ENCODE measurements at places on chromosomes 3 and 15. TPM values are rescaled to one million over a fixed set of nuclear protein-coding genes. Genes with fewer than 3 reads are reported as not detected.
A peak's percentile ranks its signal among the peaks of the same experiment; 100 is the strongest.

DNA sequence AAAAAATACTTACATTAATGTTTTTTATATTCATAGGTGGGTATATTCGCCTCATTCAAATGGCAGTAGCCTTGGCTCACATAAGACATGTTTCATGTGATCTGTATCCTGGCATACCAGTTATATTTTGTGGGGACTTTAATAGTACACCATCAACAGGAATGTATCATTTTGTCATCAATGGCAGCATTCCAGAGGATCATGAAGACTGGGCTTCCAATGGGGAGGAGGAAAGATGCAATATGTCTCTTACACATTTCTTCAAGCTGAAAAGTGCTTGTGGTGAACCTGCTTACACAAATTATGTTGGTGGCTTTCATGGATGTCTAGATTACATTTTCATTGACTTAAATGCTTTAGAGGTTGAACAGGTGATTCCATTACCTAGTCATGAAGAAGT lies 3.5 kb downstream of the PDE12 start:
- H3K4me1 ChIP-seq, result peaks cover 36% of the 10 kb centered on the region
- no peak for DNase-seq
- H3K4me3 ChIP-seq, result peak overlapping the region; percentile 99
- H3K27me3 ChIP-seq, result no peaks in the 10 kb centered on the region

DNA sequence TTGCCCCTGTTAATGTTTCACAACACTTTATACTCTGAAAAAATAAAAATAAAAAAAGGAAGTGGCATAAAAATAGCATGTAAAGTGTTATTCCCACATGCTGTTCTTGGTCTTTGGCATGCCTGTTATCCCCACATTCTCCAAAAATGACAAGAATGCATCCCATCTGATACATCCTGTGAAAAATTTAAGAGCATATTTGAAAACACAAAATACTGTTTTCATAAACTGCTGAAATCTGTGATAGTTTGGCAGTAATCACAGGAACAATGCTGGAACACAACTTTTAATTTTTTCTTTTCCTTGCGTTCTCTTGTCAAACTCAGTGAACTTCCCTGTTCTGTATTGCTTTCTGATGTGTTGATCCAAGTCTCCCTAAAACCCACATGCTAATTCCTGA lies 288.8 kb downstream of the ROBO2 start:
- DNase-seq, result no peak
- H3K27ac ChIP-seq, result no peak overlapping the region
- no peaks in the 10 kb centered on the region for H3K4me1 ChIP-seq
- H3K36me3 ChIP-seq, result no peaks in the 10 kb centered on the region
- no peak overlapping the region for H3K4me3 ChIP-seq

Gene GABRA5
- not detected for total RNA-seq

Gene FBXO45
- total RNA-seq, result 18.2 TPM

- no peaks in the 10 kb centered on the region for H3K27me3 ChIP-seq
- H3K4me3 ChIP-seq, result no peak overlapping the region
- H3K27ac ChIP-seq, result peak overlapping the region; percentile 39
- peaks cover 81% of the 10 kb centered on the region for H3K4me1 ChIP-seq
Measured at GRCh38 chr3:177141471-177141870, 55.8 kb downstream of the TBL1XR1 start.

- no peaks in the 10 kb centered on the region for H3K27me3 ChIP-seq
- peak overlapping the region; percentile 4 for H3K4me3 ChIP-seq
- peak overlapping the region; percentile 92 for H3K27ac ChIP-seq
- H3K36me3 ChIP-seq, result no peaks in the 10 kb centered on the region
- peak; percentile 72 for DNase-seq
Measured at GRCh38 chr15:58484791-58485600, 53.2 kb downstream of the LIPC start.

Data from activated CD8-positive, alpha-beta T cell treated with anti-CD3 and anti-CD28 coated beads for 36 hours (primary cell).